ENCODE measurements at places on chromosomes 16 and 17. TPM values are rescaled to one million over a fixed set of nuclear protein-coding genes. Genes with fewer than 3 reads are reported as not detected.

The CLEC18B gene
- total RNA-seq: 2.8 TPM

The HIRIP3 gene
- 7.1 TPM for total RNA-seq

The ELMO3 gene
- total RNA-seq: 26.3 TPM

The GJD3 gene
- total RNA-seq: 0.28 TPM

The HS3ST6 gene
- total RNA-seq: 1.4 TPM

The SRCAP gene
- 29.5 TPM for total RNA-seq

The CTRB2 gene
- not detected for total RNA-seq
